Occipital lobe (tissue), 3 donors: ENCODE measurements at places on chromosomes 7 and 10. TPM values are rescaled to one million over a fixed set of nuclear protein-coding genes. Genes with fewer than 3 reads are reported as not detected.

- DNase-seq, result no peak
Measured at GRCh38 chr10:110841767-110842267, 29.9 kb upstream of the PDCD4 start.

Gene LGI1
- 66.1 TPM for total RNA-seq

GRCh38 chr10:71001470-71001869 lies 113.1 kb upstream of the PCBD1 start:
- DNase-seq, result no peak

DNA sequence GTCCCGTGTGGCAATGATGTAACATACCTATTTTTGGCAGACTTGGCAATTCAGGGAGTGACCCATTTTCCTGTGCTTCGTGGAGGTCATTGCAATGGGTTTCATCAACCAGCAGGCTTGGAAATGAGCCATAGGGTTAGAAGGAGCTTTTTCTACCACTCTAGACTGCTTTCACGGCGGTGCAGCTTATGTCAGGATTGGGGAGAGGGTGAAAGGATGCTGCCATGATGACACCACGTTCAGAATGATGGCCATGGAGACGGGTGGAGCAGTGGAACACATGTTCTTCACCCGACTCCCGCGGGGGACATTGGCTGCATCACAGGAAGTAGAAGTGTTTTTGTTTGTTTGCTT lies 220.2 kb downstream of the EMX2 start:
- DNase-seq, result no peak

Gene TFEC
- total RNA-seq, result 2.2 TPM

- DNase-seq, result no peak
Measured at GRCh38 chr10:117139581-117140524, 1.8 kb upstream of the VAX1 start.

- no peak for DNase-seq
Measured at GRCh38 chr10:11050301-11051287, 32.9 kb downstream of the CELF2 start.

Gene MCM10
- total RNA-seq, result 2.5 TPM

GRCh38 chr7:10022957-10023356 lies 950.7 kb upstream of the PHF14 start:
- no peak for DNase-seq

DNA sequence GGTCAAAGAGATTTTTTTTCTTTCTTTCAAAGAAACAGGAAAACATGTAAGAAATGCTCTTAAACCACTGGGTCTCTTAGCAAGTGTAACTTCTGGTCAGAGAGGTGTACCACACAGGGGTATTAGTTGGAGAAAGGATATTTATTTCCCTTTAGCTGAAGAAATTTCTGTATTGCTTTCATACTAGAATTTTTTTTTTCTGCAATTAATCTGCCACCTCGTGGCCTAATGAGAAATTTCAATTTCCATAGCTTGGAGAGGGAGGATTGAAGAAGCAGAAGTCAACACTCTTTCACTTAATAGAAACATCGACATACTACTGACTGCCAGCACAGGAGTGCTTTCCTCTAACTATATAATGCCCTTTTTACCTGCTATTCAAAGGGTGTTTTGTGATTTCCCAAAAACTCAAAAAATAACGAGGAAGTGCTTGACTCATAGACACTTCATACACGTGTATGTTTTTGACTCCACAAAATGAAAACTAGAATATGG lies 177.6 kb upstream of the NAMPT start:
- DNase-seq, result no peak
